ENCODE measurements at places on chromosomes 12 and 14.

- DNase-seq = no peak
Observed at GRCh38 chr14:50619569-50620141, 48.5 kb downstream of the SAV1 start.

- DNase-seq = no peak
Observed at GRCh38 chr12:48811437-48812090, 6.7 kb upstream of the CACNB3 start.

- peak; percentile 4 for DNase-seq
Observed at GRCh38 chr12:104569346-104570173, 112.8 kb downstream of the CHST11 start.

DNA sequence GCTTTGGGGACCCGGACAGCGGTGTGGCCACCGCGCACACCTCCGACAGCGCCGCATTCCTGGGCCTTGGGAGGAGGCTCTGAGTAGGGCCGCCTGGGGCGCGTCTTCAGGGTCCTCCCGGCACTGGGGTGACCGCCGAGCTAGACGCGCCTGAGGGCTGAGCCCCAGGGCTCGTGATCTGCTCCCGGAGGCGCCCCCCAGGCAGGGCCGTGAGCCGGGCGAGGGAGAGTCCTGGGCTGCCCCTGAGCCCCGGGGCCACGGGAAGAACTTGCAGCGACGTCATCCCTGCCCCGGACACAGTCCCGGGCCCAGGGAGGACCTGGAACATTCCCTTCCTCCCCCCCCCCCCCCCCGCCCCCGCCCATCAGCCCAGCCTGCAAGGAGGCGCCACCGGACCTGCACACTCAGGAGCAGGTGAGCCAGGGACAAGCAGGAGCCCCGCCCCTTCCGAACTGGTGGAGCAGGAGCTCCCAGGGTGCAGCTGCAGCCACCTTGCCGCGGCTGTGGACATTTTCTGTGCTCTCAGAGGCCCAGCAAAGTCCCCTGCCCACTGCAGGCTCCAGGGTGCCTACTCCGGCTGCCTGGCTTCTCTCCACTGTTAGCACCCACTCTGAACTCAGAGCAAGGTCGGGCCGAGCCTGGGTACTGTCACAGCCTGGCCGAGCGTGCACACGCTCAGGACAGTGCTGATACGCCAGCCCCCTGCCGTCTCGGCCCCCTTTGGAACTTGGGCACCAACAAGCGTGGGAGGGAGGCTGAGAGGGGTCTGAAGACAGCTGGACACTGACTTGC is 50.7 kb downstream of the A2M start:
- no peak for DNase-seq

DNA sequence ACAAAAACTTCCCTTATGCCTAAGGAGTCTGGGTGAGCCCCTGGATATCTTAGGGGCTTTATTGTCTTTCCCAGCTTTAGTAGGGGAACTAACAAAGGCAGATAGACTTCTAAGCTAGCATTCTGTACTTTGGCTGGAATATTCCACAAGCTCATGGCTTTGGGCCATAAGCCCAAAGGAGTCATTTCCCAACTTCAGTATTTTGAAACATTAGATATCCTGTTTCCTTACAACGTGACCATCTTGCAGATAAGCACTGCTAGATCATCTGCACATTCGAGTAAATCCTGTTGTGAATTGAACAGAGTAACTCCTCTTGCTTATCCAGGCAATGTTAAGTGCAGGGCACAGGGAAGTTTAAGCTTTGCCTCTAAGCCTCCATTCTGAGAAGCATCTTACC is 70.6 kb upstream of the ACTN1 start:
- DNase-seq = no peak
